ENCODE measurements at places on chromosomes 5 and 9. TPM values are rescaled to one million over a fixed set of nuclear protein-coding genes. Genes with fewer than 3 reads are reported as not detected.

DNA sequence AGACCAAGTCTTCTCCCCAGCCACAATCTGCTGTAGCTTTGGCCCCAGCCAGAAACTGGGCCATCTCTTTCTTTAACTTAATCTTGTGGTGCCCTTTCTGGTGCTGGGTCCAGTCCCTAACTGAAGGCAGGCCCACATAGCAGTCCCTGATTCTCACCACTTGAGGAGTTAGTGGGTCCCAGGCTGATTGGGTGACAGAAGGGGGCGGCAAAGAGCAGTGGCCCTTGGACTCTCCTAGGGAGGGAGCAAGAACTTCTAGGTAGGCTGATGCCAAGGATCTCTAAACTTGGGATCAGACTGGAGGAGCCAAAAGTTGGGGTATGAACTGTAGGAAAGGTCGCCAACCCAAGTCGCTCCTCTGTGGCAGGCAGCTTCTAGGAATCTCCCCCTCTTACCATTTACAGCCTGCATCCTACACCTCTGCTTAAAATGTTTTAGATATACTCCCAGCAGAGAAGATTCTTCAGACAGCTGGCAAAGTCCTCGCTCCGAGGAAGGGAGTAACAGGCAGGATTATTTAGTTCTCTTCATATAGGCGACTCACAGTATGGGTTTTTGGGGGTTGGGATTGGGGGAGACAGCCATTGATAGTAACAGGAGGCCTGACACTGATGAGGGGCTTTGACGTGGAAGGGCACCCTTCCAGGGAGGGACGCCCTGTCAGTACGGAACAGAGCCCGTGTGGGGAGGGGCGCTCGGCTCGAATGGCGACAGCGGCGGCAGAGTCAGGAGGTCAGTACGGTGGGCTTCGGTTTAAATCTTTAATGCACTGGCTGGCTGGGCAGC lies 2.0 kb upstream of the CCL27 start:
- peak; percentile 93 for DNase-seq
- peaks cover 3% of the 10 kb centered on the region for H3K4me1 ChIP-seq
- no peaks in the 10 kb centered on the region for H3K36me3 ChIP-seq
- peak overlapping the region; percentile 98 for H3K4me3 ChIP-seq

DNA sequence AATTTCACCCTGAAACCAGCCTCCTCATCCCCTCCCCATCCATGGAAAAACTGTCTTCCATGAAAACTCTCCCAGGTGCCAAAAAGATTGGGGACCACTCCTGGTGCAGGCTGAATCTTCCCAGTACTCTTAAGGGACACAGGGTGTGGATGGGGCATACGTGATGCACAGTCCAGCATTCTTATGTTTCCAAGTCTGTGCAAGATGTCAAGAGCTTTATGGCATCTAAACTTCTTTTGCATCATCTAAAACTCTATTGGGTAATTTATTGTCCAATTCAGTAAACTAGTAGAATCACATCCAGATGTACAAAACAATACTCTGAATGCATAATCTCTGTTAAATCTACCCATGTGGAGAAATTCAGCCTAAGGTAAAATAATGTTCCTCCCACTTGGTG lies 9.3 kb upstream of the FGD3 start:
- DNase-seq = no peak
- no peaks in the 10 kb centered on the region for H3K36me3 ChIP-seq
- no peak overlapping the region for H3K4me3 ChIP-seq
- no peaks in the 10 kb centered on the region for H3K4me1 ChIP-seq

Gene SLC12A7
- 32.2 TPM for total RNA-seq

Gene RAI14
- 95.8 TPM for total RNA-seq

- no peaks in the 10 kb centered on the region for H3K4me1 ChIP-seq
- H3K4me3 ChIP-seq = no peak overlapping the region
- no peak for DNase-seq
- no peaks in the 10 kb centered on the region for H3K27me3 ChIP-seq
- H3K36me3 ChIP-seq = peaks cover 10% of the 10 kb centered on the region
- no peak overlapping the region for H3K27ac ChIP-seq
Observed at GRCh38 chr5:72282878-72283277, 37.2 kb downstream of the MRPS27 start.

- DNase-seq = no peak
- H3K4me1 ChIP-seq = peaks cover 7% of the 10 kb centered on the region
- no peak overlapping the region for H3K4me3 ChIP-seq
- H3K36me3 ChIP-seq = no peaks in the 10 kb centered on the region
Observed at GRCh38 chr9:129242971-129243561, 65.0 kb upstream of the IER5L start.

- peak overlapping the region; percentile 75 for H3K27ac ChIP-seq
- H3K27me3 ChIP-seq = no peaks in the 10 kb centered on the region
Observed at GRCh38 chr5:107809201-107810034, 138.7 kb upstream of the EFNA5 start.

DNA sequence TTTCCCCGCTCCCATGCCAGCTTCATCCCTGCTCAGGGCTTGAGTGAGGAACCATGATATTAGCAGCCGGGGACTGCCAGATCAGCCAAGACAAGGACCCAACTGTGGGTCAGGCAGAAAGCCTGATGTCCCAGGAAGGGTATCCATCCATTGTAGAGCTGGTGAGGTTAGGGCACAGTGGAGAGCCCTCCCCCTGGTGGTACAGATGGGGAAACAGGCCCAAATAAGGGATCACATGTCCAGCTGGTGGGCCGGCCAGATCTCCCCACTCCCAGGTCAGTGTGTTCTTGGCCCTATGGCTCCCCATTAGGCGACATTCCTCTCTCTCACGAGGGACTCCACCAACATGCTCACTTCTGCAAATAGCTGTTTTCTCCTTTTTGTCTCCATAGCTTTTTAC lies 9.0 kb downstream of the CDX1 start:
- peaks cover 7% of the 10 kb centered on the region for H3K27me3 ChIP-seq
- DNase-seq = peak; percentile 83
- no peak overlapping the region for H3K27ac ChIP-seq
- H3K4me1 ChIP-seq = no peaks in the 10 kb centered on the region
- H3K4me3 ChIP-seq = no peak overlapping the region
- no peaks in the 10 kb centered on the region for H3K36me3 ChIP-seq

DNA sequence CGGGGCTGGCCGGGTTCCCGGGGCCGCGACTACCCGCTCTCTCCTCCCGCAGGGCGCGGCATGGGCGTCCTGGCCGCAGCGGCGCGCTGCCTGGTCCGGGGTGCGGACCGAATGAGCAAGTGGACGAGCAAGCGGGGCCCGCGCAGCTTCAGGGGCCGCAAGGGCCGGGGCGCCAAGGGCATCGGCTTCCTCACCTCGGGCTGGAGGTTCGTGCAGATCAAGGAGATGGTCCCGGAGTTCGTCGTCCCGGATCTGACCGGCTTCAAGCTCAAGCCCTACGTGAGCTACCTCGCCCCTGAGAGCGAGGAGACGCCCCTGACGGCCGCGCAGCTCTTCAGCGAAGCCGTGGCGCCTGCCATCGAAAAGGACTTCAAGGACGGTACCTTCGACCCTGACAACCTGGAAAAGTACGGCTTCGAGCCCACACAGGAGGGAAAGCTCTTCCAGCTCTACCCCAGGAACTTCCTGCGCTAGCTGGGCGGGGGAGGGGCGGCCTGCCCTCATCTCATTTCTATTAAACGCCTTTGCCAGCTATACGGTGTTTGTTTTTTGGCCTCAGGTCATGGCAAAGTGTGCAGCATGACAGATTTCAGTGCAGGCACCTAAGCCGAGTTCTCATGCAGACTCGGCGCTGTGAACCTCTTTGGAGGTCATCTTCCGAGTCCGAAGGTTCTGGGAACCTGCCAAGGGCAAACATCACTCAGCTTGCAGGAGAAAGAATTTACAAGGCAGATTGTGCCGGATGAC lies 516 bp downstream of the MRPL41 start:
- H3K36me3 ChIP-seq = 0 out of 2 replicates have a peak, but pooled peaks cover 3% of the 10 kb centered on the region
- H3K4me1 ChIP-seq = peaks cover 3% of the 10 kb centered on the region
- H3K27ac ChIP-seq = 0 out of 2 replicates have a peak overlapping the region, but pooled peaks have one; percentile 32
- H3K27me3 ChIP-seq = no peaks in the 10 kb centered on the region
- peak; percentile 54 for DNase-seq
- H3K4me3 ChIP-seq = peak overlapping the region; percentile 79

Gene SPINK9
- not detected for total RNA-seq

- H3K4me3 ChIP-seq = no peak overlapping the region
- no peak for DNase-seq
- H3K27me3 ChIP-seq = no peaks in the 10 kb centered on the region
- H3K4me1 ChIP-seq = no peaks in the 10 kb centered on the region
Observed at GRCh38 chr5:12204761-12205160, 300.5 kb upstream of the CTNND2 start.

Gene PKD2L2
- total RNA-seq = not detected

GRCh38 chr5:57072218-57072892 lies 101.5 kb upstream of the GPBP1 start:
- peaks cover 3% of the 10 kb centered on the region for H3K4me1 ChIP-seq
- H3K27ac ChIP-seq = peak overlapping the region; percentile 67
- H3K36me3 ChIP-seq = peaks cover 10% of the 10 kb centered on the region
- no peaks in the 10 kb centered on the region for H3K27me3 ChIP-seq
- DNase-seq = peak; percentile 74
- no peak overlapping the region for H3K4me3 ChIP-seq

Gene BHMT2
- 1.7 TPM for total RNA-seq

- no peaks in the 10 kb centered on the region for H3K27me3 ChIP-seq
- H3K4me3 ChIP-seq = no peak overlapping the region
- no peak overlapping the region for H3K27ac ChIP-seq
Observed at GRCh38 chr5:39024884-39025283, 49.3 kb downstream of the RICTOR start.

GRCh38 chr9:105836936-105837660 lies 142.8 kb downstream of the TMEM38B start:
- no peak overlapping the region for H3K4me3 ChIP-seq
- H3K27ac ChIP-seq = no peak overlapping the region
- H3K36me3 ChIP-seq = no peaks in the 10 kb centered on the region
- no peaks in the 10 kb centered on the region for H3K4me1 ChIP-seq
- H3K27me3 ChIP-seq = no peaks in the 10 kb centered on the region

Gene C9orf43
- total RNA-seq = 1.1 TPM

- no peak for DNase-seq
- H3K36me3 ChIP-seq = no peaks in the 10 kb centered on the region
- no peaks in the 10 kb centered on the region for H3K27me3 ChIP-seq
- H3K4me3 ChIP-seq = no peak overlapping the region
Observed at GRCh38 chr5:57878301-57878722, 395.7 kb upstream of the ACTBL2 start.

DNA sequence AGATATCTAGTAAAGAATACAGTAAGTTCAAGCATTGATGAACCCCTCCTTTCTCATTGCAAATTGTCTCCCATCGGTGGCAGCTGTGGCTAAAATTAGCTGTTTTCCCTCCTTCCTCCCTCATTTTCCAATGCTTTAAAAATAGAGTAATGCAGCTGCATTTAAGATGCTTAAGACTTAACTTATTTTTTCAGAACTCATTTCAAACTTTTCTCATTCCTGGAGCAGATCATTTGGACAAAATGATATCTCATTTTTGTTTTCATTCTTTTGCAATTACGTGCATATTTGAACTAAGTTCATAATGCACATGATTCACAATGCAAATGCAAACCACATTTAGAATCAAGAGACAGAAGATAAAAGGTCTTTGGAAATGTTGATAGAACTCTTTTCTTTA lies 14.6 kb downstream of the HSPB3 start:
- H3K27me3 ChIP-seq = no peaks in the 10 kb centered on the region
- DNase-seq = no peak
- no peak overlapping the region for H3K4me3 ChIP-seq
- H3K27ac ChIP-seq = no peak overlapping the region
- no peaks in the 10 kb centered on the region for H3K36me3 ChIP-seq
- H3K4me1 ChIP-seq = no peaks in the 10 kb centered on the region

Gene PTGS1
- 1.3 TPM for total RNA-seq

- no peaks in the 10 kb centered on the region for H3K36me3 ChIP-seq
- peaks cover 13% of the 10 kb centered on the region for H3K4me1 ChIP-seq
- no peaks in the 10 kb centered on the region for H3K27me3 ChIP-seq
- H3K4me3 ChIP-seq = no peak overlapping the region
- peak; percentile 41 for DNase-seq
- peak overlapping the region; percentile 62 for H3K27ac ChIP-seq
Observed at GRCh38 chr5:180007582-180007981, 64.0 kb downstream of the RNF130 start.

DNA sequence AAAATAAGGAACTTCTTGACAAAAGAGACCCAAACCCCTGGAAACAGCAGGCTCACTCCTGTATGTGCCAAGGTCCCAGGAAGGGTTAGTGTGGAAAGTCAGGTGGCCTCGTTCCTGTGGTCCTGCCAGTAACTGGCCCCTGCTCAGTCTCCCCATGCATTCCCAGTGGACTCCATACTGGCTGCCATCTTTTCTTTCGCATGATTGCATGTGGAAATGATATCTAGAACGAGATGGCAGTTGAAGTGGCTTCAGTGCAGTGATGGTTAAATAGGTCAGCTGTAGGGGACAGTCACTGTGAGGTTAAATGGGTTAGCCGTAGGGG lies 30.4 kb downstream of the AHRR start:
- H3K4me3 ChIP-seq = no peak overlapping the region
- H3K27ac ChIP-seq = no peak overlapping the region
- H3K36me3 ChIP-seq = no peaks in the 10 kb centered on the region
- no peak for DNase-seq
- H3K27me3 ChIP-seq = no peaks in the 10 kb centered on the region

GRCh38 chr5:146622391-146622790 lies 106.4 kb upstream of the GPR151 start:
- peaks cover 23% of the 10 kb centered on the region for H3K4me1 ChIP-seq
- H3K27me3 ChIP-seq = no peaks in the 10 kb centered on the region
- H3K27ac ChIP-seq = no peak overlapping the region
- no peak overlapping the region for H3K4me3 ChIP-seq

DNA sequence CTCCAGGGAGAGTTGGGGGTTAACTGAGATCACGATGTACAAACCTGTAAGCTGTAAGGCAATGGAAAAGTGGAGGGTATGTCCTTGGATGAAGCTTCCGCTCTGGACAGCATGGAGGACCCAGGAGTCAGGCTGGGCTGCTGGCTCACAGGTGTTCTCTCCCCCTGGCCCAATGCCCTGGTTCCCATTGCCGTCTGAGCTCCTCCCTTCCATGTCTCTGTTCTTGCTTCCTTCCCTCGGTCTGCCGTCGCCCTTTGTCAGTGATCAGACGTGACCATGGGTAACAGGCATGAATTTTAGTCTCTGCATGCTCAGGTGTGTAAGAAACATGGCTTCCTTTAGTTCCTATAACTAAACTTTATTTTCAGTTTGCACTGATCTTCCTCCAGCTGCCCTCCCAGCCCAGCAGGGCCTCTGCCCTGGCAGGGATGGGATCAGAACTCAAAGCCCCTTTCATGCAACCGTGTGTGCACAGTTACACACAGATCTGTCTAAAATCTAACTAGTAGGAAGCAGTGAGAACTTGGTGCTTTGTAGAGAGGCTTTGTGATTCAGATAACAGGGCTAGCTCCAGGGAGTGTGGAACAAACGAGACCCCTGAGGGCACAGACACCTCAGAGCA lies 51.7 kb upstream of the KCNMB1 start:
- H3K27ac ChIP-seq = no peak overlapping the region
- no peaks in the 10 kb centered on the region for H3K36me3 ChIP-seq
- no peak overlapping the region for H3K4me3 ChIP-seq
- no peak for DNase-seq

DNA sequence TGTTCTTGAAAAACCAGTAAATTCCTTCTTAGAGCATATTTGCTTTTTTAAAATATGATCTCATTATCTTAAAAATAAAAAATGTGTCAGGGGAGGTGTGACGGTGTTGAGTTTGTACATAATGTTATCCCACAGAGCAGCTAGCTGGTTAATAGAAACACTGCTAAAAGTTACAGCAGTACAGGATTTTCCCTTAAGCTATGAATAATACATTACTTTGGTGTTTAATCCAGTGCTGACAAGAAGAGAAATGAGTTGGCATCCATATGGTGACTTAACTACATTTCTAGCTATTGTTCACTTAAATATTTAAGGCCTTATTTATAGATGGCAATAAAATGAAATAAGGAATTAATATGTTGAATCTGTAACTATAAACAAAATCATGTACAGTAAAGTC lies 883.1 kb downstream of the CDH18 start:
- no peaks in the 10 kb centered on the region for H3K4me1 ChIP-seq
- DNase-seq = no peak
- no peak overlapping the region for H3K27ac ChIP-seq
- H3K36me3 ChIP-seq = no peaks in the 10 kb centered on the region
- no peaks in the 10 kb centered on the region for H3K27me3 ChIP-seq
- no peak overlapping the region for H3K4me3 ChIP-seq
